MCF 10A (cell line): ENCODE measurements at places on chromosomes 7 and 10. TPM values are rescaled to one million over a fixed set of nuclear protein-coding genes. Genes with fewer than 3 reads are reported as not detected.

GCC1 gene
- 27.7 and 30.2 TPM in 2 replicates for total RNA-seq

GIMAP6 gene
- total RNA-seq: not detected in 2 replicates

LRRN3 gene
- total RNA-seq: not detected in 2 replicates

AKR1C8 gene
- 0.27 TPM in 1 of 2 replicates, not detected in the other for total RNA-seq

SPAM1 gene
- total RNA-seq: not detected in 2 replicates

LIPN gene
- not detected in 2 replicates for total RNA-seq

PDZD7 gene
- total RNA-seq: 0.27 and 0.58 TPM in 2 replicates

NRCAM gene
- 1.1 and 1.2 TPM in 2 replicates for total RNA-seq

CTAGE8 gene
- total RNA-seq: 0.96 and 2.6 TPM in 2 replicates

ACTL6B gene
- total RNA-seq: not detected in 2 replicates

CALCR gene
- not detected in 2 replicates for total RNA-seq

EPDR1 gene
- total RNA-seq: not detected in 2 replicates

KDM7A gene
- total RNA-seq: 12.4 and 14.2 TPM in 2 replicates

SPDYE6 gene
- total RNA-seq: not detected in 2 replicates
